Activated naive CD4-positive, alpha-beta T cell treated with anti-CD3 and anti-CD28 coated beads, Interleukin-2, amount 50 U/mL, for 16 hours (primary cell): ENCODE measurements at places on chromosomes 4 and X.
A peak's percentile ranks its signal among the peaks of the same experiment; 100 is the strongest.

DNA sequence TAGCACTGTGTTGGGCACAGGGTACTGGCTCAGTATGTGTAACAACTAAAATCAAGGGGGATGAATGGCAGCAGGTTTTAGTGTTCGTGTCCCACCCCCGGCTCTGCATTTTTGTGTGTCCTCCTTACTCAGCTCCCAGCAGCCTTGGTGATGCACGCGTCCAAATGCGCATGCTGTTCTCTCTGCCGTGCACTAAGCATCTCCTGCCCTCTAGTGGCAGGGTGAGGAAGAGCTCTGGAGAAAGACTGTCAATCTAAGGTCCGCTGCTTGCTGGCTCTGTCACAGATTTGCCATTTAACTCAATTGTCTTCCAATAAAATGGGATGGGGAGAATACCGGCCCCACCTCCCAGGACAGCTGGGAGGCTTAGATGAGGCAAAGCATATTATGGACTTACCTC lies 61.4 kb downstream of the WFS1 start:
- no peak for DNase-seq

GRCh38 chr4:158159718-158160094 lies 13.1 kb downstream of the GASK1B start:
- no peak for DNase-seq

DNA sequence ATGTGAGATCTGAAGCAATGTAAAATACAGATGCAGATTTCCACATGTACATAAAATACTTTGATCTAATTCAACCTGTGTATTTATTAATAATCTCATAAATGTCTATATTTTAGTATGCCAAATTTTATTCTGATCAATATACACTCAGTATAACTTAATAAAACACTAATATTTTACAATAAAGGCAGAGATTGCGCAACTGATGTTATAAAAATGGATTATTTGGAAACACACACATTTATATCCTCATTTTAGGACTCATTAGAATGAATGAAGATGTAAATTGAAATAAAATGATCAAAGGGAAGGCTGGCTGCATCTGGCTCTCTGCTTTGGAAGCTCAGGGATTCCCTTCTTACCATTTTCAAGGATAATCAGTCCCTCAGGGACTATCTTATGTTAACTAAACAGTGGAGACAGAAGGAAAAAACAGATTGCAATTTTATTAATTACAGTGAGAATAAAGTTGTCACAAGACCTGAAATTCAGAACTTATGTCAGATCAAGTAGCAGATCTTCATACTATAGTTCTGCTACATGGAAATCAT lies 900.9 kb upstream of the EPHA5 start:
- DNase-seq: no peak

- DNase-seq: no peak
These were observed 108.3 kb upstream of the ARSJ start for GRCh38 chr4:114087596-114088230.

- DNase-seq: no peak
These were observed 64.3 kb downstream of the TASL start for GRCh38 chrX:30513284-30513683.

GRCh38 chrX:16087076-16087475 lies 36.3 kb upstream of the GRPR start:
- no peak for DNase-seq

DNA sequence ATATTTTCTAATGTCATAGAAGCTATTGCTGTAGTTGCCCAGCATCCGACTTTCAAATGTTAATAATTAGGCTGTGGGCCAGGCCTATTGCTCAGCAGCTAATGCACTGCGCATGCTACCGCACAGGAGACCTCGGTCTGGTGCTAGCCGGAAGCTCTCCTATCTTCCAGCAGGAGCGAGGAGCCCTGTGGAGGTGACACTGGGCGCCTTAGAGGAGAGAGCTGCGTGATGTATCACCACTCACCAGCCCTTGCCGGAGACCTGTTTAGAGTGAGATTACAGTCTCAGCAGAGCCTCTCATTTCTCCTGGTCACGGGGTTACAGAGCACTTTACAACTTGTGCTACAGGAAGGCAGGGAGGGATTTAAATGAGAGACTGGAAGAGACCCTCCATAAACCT lies 31.1 kb upstream of the MID1IP1 start:
- DNase-seq: no peak

- no peak for DNase-seq
These were observed 132.8 kb upstream of the GPR101 start for GRCh38 chrX:137166591-137166990.

DNA sequence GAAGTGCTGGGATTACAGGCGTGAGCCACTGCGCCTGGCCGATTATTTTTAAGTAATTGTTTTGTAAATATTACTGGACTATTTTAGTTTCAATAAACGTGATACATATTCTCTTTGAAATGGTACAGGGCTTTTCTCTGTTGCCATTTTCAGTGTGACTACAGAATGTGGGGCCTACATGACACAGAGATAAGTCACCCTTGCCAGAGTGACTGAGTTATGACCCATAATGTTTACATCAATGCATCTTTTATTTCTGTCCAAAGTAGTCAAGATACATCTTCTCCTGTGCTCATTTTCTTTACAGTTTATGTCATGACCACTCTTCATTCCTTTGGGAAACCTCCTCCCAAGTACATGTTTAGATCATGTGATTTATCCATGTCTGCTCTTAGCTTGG lies 88.3 kb upstream of the GC start:
- no peak for DNase-seq

GRCh38 chr4:47251348-47252135 lies 212.0 kb downstream of the COMMD8 start:
- no peak for DNase-seq

GRCh38 chrX:1449036-1449822 lies 3.5 kb downstream of the ASMTL start:
- no peak for DNase-seq

- no peak for DNase-seq
These were observed 442.9 kb downstream of the TLL1 start for GRCh38 chr4:166315721-166316467.

GRCh38 chr4:180766045-180766444 lies 1477.2 kb upstream of the TENM3 start:
- DNase-seq: no peak

- DNase-seq: no peak
These were observed 49.2 kb downstream of the GPC4 start for GRCh38 chrX:133365871-133366611.

DNA sequence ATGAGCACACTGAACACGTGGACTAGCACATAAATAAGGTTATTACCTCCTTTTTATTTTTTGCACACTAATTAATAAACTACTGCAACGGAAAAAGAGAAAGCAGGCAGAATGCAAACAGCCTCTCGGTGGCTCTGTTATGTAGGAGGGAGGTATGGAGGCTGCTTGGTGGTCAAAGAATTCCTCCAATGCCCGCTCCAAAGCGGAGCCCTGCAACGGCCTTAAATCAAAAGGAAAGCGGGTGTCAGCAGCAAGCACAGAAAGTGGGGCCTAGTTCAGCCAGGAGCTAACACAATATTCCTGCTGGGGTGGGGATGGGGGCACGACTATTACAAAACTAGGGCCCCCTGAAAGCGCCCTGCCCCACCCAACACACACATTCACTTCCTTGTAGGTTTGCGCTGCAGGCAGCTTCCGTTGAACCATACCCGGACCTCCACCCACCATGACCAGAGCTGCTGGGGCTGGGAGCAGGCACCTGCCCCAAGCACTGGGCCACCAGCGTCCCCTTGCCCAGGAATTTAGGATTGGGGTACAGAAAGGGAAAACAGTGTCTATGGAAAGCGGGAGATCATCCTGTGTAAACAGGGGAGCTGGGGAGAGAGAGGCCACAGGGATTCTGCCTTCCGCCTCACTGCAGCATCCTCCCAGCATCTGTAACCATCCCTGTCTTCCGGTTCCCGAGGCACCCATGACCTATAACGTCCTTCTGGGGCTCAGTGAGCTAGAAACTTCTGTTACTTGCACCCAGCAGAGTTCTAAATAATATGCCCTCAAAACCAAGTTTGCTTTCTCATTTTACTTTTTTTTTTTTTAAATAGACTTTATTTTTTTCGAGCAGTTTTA lies 57.1 kb upstream of the DDX3X start:
- peak; percentile 8 for DNase-seq

- no peak for DNase-seq
These were observed 3.7 kb downstream of the ADGRG4 start for GRCh38 chrX:136304493-136304892.

DNA sequence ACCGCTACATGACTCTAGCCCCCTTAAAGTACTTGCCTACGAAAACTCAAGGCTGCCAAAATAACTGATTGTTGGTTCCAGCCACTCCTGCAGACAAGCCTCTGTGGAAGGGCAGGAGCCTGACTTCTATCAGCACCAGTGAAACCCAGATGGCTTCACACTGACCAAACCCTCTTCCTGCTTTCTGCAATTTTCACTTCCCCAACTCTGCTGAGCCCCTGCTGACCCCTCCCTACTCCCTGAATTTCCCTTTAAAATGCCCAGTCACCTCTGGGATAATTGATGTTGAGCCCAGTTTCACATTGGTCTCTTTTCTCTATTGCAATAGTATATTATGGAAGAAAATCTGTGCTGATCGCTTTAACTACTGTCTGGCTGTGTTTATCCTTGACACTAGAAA lies 61.6 kb upstream of the STS start:
- no peak for DNase-seq

DNA sequence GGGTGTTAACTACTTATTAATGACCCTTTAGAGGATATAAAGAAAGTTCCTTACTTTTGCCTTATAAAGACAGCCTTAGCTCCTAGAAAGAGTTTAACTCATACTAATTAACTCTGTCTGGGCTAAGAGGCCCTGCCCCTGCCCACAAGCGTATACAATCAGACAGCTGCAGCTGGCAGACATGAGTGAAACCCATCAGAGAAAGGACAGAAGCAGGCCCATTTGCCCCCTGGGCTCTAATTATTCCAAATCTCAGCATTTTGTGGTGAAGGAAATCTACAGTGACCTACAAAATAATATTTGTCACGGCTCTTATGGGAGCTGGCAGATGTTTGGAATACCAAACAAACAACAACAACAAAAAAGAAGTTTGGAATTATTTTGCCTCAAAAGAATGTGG lies 71.8 kb downstream of the CHRDL1 start:
- no peak for DNase-seq

DNA sequence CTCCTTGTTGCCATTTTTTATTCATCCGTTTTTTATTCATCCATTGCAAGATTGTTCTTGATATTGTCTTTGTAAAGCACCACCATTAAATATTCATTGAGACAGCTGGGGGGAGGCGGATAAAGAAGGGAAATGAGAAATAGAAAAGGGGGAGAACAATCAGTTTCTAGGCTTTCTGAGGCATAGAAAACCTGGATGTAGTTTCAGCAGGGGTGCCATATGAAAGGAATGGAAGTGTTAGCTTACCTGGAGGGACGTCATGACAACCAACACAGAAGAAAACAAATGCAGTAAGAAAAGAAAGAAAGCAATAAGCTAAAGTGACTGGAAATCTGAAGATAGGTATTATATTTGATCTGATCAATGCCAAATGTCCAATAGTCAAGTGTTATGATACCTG lies 276.1 kb downstream of the GASK1B start:
- DNase-seq: no peak

DNA sequence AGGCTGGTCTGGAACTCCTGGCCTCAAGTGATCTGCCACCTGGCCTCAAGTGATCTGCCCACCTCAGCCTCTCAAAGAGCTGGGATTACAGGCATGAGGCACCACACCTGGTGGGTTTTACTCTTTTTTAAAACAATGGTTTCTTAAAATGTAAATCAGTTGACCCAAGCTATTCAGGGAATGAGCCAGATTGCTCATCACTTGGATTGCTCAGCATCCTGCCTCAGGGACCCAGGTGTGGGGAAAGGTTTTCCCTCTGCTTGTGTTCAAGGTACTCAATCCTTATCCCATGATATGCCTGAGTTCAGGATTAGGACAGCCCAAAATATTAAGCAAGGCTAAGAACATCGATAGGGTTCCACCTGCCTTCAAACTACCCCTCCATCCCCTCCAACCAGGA lies 67.4 kb downstream of the CHRNA9 start:
- DNase-seq: no peak

GRCh38 chrX:130825525-130825924 lies 77.5 kb downstream of the ENOX2 start:
- DNase-seq: no peak

- no peak for DNase-seq
These were observed 29.6 kb downstream of the TLR10 start for GRCh38 chr4:38752941-38753806.

GRCh38 chr4:128863312-128864075 lies 54.0 kb downstream of the JADE1 start:
- peak; percentile 57 for DNase-seq

- no peak for DNase-seq
These were observed 42.3 kb downstream of the NXT2 start for GRCh38 chrX:109578916-109579315.

GRCh38 chrX:88886908-88887307 lies 139.9 kb downstream of the CPXCR1 start:
- no peak for DNase-seq

DNA sequence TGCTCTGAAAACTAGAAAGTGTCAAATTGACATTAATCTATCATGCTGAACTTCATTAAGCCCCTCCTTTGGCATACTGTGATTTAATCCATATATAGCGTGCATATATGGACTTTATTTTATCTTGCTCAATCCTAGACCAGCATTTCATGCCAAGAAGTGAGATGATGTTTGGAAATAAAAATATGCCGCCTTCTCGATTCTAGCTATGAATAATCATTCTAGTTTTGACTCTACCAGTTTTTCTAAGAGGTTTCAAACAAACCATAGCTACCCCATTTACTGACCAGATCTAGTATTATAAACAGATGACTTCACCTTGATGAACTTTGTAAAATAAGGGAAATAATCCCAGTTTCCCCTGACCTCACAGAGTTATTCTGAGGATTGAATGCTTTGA lies 95.0 kb downstream of the ARX start:
- no peak for DNase-seq

- DNase-seq: no peak
These were observed 333.8 kb upstream of the PCDH7 start for GRCh38 chr4:30386266-30386895.

GRCh38 chrX:133640161-133641015 lies 225.1 kb upstream of the GPC4 start:
- DNase-seq: no peak

DNA sequence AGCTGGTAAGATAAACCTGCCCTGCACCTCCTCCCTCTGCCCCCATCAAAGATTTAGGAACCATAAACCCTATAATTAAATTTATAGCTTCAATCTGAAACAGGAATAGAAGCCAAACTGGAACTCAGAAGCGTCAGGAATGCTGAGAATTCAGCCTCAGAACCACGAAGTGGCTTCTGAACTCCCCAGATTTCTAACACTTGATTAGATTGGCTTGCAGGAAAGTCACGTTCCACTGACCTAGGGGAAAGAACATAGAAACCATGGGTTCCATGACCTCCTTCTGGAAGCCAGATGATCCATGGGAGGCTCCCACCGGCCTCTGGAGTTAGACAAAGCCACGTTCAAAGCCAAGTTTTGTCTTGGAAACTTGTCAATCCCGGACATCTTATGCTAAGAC lies 356.5 kb downstream of the MID1IP1 start:
- DNase-seq: no peak

GRCh38 chr4:108008721-108009120 lies 19.0 kb downstream of the HADH start:
- DNase-seq: no peak

- no peak for DNase-seq
These were observed 208.1 kb downstream of the FBXW7 start for GRCh38 chr4:152327606-152328453.
